ENCODE measurements at places on chromosomes 7 and 10.

GRCh38 chr10:132480356-132480755 lies 57.2 kb upstream of the INPP5A start:
- DNase-seq: no peak

DNA sequence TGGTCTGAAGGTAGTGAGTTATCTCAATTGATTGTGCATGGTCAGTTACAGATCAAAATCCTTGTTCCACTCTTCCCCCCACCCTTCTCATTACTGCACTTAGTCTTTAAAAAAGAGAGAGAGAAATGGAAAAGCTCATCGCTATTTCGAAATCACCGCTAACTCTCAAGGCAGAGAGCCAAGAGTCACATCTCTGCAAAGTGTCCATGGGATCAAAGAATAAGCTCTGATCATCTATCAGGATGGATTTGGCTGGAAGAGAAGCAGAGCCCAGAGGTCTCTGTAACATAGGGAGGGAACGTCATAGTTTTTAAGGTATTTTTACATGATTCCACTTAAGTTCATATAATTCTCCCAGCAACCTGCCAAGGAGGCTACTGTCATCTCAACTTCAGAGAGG lies 30.0 kb upstream of the MYH16 start:
- DNase-seq: no peak

GRCh38 chr7:131909151-131909768 lies 352.8 kb upstream of the PODXL start:
- DNase-seq: no peak

DNA sequence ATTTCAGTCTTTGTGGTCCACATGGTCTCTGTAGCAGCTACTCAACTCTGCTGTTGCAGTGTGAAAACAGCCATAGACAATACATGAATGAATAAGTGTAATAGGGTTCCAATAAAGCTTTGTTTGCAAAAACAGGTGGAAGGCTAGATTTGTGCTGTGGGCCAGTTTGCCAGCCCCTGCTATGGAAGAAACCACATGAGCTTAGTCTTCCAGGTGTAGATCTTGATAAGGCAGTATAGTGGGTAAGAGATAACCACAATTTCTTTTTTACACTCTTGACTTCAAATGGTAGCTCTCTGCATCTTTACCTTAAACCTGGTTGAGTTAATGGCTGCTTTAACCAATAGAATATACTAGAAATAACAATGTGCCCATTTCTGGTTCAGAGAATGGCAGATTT lies 135.0 kb upstream of the PALS2 start:
- DNase-seq: no peak

GRCh38 chr7:101913851-101914250 lies 96.4 kb downstream of the CUX1 start:
- DNase-seq: no peak

- no peak for DNase-seq
Measured at GRCh38 chr10:119370972-119371703, 163.8 kb downstream of the GRK5 start.

- no peak for DNase-seq
Measured at GRCh38 chr10:119119400-119119799, 15.5 kb downstream of the DENND10 start.

- DNase-seq: no peak
Measured at GRCh38 chr7:33716581-33717477, 188.5 kb upstream of the BMPER start.

GRCh38 chr10:6678211-6678803 lies 98.2 kb upstream of the PRKCQ start:
- peak; percentile 9 for DNase-seq

DNA sequence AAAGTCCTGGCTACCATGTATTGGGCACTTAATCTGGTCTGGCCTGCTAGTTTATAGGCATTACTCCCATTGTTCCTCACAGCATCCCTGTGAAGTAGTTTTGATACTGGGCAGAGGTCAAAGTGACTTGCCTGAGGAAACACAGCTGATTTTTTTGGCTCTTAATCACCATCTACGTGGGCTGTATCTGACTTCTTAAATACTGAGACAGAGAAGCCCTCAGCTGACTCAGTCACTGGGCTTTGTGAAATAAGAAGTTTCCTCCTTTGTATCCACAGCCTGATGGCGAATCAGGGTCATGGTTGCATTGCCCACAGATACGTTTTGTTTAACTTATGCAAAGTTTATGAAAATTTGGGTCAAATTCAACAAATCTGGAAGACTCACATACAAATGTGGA lies 13.2 kb downstream of the TACR2 start:
- no peak for DNase-seq

GRCh38 chr10:44963772-44964633 lies 4.4 kb downstream of the RASSF4 start:
- DNase-seq: peak; percentile 90

DNA sequence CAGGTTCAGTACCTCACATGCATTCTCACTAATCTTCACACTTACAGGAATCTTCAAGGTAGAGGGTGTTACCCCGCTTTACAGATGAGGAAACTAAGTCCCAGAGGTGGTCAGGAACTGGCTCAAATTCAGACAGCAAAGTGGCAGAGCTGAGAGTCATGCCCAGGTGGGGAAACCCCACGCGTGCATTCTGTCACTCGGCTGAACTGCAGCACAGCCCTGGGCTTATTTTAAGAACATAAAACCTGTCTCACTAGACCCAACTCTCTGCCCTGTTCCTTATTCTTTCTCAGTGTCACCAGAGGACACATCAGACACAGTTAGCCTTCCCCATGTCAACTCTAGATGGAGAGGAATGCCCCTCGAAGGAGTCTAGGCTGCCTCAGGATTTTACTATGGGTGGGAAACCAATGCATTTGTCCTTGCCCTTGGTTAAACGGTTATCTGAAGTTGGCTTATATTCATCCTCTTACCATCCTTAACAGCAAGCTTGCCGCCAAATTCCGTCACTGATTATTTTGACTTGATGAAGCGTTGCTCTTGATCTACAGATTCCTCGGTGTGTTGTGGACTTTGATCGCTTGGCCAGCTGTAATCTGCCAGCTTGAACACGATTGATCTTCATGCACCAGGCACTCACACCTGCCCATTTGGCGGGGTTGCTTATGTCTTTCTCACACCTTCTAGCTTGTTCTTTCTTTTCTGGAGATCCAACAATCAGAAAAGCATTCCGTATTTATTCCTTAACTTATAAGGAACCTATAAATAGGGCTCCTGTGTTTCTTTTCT lies 627.9 kb downstream of the SDK1 start:
- DNase-seq: no peak

GRCh38 chr7:48252995-48253394 lies 81.7 kb downstream of the ABCA13 start:
- DNase-seq: no peak

- no peak for DNase-seq
Measured at GRCh38 chr7:103866919-103867318, 122.5 kb downstream of the RELN start.

DNA sequence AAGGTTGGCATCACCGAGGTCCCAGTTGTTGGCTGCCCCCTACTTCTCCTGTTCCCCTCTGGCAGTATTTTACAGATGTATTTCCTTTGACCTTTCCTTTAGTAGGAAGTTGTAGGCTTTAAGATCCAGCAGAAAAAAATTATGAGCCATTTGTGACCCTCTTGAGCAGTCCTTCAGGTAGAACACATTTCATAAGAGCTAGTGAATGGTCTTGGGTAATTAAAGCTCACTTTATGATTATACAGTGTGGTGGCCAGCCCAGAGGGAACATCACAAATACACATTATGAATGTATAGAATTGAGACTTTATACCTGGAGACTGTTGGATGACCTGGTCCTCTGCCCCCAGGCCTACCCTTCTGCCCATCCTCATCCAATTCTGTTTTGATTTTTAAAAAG lies 57.0 kb downstream of the KAT6B start:
- no peak for DNase-seq

DNA sequence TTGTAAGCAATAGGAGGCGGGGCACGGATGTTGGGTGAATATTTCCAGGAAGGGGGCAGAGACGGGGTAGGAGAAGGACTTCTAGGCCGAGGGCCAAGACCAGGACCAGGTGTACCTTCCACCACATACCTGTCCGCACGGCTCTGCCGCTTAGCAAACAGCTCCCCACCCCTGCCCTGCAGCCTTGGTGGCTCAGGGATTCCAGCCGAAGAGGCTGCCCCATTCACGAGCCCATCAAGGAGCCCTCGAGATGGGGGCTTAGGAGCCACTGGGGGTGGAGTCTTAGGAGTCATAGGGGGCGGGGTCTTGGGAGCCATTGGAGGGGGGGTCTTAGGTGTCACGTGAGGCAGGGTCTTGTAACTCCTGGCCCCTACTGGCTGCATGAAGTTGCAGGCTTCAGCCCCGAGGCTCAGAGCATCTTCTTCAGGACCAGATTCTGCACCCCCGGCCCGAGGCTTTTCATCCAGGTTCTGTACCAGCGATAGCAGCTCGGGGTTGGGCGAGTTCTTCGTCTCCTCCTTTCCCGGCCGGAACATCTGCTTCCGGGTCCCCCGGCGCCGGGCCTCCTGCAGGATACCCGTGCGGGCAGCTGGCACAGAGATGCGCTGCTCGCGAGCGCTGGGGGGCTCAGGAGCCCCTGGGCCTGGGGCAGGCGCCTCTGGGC lies 6.1 kb upstream of the MYOZ1 start:
- DNase-seq: no peak

DNA sequence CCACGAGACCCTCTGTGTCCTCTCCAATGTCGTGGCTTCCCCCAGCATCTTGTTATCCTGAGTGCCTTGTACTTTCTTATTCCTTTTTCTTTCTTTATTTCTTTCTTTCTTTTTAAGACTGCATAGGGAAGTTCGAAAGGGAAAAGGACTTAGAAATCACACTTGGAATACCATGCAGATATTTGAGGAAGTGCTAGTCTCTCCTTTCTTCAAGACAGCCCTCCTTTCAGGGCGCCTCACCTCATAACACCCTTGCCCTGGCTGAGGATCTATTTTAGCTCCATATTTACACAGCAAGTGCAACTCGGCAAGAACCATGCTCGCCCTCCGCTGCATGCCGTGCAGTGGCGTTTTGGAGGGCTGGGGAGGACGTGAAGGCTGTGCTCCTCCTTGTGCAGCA lies 232.3 kb upstream of the GLI3 start:
- no peak for DNase-seq

DNA sequence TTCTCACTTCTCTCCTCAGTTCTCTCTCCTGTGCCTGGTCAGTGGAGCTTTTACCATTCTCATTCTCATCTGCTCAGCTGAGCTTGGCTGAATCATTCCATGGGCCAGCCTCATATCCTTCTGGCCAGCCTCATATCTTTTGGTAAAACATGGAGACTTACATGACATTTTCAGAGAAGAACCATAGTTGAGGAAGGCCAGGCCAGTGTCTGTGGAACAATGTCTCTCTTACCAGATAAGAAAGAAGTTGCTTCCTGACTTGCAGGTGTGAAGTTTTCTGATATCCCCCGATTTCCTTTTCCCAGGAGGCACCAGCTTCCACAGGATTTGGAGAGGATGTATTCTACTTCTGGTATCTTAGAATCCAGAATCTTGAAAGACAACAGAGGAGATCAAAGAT lies 24.7 kb downstream of the ST7 start:
- DNase-seq: no peak

DNA sequence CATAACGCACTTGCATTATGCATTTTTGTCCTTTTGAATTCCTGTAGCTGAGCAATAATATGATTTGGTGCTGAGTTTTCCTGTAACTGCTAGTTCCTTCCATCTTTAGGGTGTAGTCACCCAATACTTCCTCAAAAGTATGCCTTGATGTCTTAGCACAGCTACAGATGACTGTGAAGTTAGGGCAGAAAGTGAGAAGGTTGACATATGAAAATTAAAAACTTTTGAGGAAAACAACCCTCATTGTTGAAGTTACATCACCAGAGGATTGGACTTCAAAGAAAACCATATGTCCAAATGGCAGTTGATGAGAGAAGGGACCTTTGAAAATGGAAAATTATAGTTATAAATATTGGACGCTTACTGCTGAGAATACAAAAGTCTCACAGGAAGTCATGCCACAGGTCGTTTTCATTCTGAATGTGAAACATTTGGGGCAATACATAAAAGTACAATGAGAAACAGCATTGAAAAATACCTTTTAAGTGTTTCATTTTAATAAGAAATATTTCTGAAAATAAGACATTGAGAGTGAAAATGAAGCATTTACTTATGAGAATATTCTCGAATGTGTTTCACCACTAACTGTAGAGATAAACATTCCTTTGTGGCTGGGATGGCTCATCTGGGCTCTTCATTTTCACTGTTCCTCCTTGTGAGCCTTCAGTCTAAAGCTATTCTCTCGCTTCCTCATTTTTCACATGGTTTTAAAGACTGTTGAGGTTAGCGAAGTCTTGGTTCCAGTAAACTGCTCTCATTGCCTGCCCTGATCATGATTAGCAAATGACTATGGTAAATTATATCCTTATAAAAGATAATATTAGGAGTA lies 61.4 kb upstream of the NME8 start:
- no peak for DNase-seq
